ENCODE measurements at places on chromosomes 4 and X.

- DNase-seq, result no peak
These were observed 162.7 kb downstream of the FRAS1 start for GRCh38 chr4:78219825-78220224.

DNA sequence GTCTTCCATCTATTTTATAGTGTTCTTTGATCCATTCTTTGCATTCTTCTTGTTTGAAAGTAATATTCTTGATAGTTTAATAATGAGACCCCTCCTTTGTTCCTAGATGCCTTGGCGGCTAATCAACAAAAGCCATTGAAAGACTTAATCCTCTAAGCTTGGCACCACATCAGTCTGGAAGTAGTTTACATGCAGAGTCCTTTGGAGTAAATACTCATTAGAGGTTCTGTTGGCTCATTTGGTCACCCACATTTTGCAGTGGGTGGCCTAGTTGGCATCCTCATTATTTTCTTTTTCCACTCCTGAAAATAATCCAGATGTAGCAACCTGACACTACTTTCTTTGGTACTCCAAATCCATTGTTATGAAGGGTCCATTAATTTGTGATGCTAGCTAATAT lies 64.5 kb downstream of the DKK2 start:
- no peak for DNase-seq

DNA sequence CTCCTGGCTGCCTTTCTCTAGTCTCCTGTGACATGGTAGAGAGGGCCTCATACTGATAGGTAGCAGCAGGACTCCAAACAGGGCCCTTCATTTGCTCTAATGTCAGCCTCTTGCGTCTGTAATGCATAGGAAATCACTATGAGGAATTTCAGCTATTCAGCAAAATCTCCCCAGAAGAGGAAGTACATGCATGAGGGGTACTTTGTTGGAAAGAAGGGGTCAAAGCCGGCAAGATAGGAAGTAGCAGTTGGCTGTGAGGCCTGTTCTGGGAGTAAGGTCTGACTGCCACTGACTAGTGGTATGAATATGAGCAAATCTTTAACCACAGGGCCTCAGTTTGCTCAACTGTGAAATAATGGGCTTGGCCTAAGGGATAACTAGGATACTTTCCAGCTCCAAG lies 283.2 kb downstream of the ARHGAP10 start:
- DNase-seq, result no peak

- DNase-seq, result no peak
These were observed 111.6 kb downstream of the AFF2 start for GRCh38 chrX:148611993-148612392.

DNA sequence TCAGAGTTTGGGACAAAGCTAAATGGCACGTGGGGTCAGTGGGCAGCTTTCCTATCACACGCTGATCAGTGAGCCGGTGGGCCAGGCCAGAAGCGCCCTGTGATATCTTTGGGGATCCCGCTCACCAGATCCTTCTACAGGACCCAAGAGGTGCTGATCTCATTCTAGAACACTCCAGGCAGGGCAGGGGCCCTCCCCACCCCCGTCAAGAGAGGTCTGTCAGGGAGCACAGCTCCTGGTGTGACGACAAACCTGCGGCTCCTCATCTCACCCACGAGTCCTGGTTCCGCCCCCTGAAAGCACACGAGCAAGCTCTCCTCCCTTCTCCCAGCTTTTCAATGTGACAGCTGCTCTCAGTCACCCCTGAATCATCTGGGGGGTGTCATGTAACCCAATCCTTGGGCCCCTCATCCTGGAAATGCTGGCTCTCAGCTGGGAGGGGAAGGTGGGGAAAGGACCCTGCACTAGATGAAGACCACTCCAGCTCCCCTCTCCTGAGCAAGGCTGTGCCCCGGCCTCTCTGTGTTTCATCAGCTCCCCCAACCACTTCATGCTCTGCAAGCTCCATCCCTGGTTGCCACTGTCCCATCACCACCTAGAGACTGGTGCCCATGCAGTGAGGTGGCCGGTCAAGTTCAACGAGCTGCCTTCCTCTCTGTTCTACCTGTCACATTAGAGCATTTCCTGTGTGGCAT lies 4.6 kb downstream of the HCFC1 start:
- no peak for DNase-seq

DNA sequence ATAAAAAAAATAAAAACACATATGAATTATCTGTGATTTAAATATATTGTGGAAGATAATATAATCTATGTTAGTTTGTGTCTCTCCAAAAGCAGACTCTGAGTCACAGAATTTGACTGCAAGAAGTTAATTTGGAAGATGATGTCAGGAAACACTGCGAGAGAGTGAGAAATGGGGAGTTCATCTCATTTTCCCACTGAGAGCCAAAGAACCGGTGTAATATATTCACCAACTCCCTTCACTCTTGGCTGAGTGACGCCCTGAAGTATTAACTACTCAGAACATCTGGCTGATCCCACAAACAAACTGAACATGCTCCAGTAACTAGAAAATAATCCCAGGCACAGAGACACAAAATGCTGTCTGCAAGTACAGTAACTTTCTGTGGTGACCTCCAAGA lies 345.8 kb upstream of the SPANXN1 start:
- DNase-seq, result no peak

GRCh38 chr4:68905939-68906779 lies 45.4 kb downstream of the UGT2A3 start:
- DNase-seq, result no peak

GRCh38 chr4:100075486-100076270 lies 114.6 kb downstream of the DDIT4L start:
- DNase-seq, result no peak

DNA sequence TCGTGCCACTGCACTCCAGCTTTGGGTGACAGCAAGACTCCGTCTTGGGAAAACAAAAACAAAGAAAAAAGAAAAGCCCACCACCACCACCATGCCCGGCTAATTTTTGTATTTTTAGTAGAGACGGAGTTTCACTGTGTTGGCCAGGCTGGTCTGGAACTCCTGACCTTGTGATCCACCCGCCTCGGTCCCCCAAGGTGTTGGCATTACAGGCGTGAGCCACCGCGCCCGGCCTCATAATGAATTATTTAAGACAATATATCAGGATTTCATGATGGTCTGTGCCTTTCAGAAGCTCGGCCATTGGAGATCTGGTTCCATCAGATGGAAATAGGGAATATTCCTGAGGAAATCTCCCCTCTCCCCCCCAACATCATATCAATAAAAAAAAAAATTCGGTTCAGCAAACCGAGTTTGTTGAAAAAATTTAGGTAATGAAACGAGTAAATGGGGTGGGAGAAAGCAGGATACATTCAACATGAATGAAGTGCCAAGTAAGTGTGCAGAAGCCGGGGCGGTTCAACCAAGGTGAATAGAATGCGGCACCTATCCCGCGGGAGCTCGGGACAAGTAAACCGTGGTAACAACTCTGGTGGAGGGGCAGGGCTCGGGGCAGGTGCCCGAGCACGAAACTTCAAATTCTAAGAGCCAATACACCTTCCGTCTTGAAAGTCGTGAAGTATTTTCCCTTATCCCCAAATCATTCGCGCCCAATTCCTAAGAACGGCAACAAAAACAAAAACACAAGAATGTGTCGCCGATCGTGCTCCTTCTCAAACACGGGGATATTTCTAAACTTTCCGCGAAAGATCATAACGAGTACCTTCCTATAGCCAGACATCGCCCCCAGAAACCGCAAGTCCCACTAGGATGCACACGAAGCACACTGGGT lies 773 bp upstream of the TXLNG start:
- DNase-seq, result no peak

DNA sequence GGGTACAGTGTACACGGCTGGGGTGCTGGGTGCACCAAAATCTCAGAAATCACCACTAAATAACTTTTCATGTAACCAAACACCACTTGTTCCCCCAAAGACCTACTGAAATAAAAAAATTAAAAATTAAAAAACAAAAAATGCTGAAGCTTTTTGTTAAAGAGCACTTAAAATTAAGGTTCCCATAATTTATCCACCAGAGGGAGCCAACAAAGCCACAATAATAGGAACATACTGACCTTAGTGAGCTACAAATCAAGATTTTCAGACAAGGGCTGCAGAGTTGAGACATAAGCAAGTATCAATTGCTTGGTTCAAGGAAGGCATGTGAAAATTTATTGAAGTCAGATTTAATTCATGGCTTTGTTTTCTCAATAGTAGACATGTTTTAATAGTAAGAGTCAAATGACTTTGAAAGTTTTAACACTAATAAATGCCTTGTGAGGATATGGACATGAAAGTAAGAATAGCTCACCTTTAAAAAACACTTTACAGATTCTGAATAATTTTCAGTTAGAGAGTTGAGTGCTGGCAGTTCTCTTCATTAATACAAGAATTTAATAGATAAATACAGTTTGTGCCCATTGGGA lies 43.0 kb upstream of the SCOC start:
- peak; percentile 49 for DNase-seq

- no peak for DNase-seq
These were observed 47.7 kb downstream of the C4orf50 start for GRCh38 chr4:5970381-5971077.

DNA sequence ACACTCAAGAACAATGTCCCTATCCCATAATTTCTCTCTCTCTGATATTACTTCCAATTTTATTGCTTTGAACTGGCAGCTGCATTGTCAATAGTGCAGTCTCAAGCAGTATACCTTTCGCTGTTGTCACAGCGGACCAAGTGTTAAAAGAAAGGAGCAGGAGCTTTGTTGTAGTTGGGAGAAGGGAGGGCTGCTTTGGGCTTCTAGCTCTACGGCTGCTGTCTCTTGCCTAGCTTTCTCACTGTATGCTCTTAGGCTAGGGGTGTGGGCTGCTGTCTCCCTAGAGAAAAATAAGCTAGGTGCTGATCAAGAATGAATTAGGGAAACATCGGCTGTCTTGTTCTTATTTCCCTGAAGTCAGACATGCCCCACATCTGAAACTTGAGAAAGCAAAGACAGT lies 52.5 kb downstream of the TRPC5OS start:
- no peak for DNase-seq

DNA sequence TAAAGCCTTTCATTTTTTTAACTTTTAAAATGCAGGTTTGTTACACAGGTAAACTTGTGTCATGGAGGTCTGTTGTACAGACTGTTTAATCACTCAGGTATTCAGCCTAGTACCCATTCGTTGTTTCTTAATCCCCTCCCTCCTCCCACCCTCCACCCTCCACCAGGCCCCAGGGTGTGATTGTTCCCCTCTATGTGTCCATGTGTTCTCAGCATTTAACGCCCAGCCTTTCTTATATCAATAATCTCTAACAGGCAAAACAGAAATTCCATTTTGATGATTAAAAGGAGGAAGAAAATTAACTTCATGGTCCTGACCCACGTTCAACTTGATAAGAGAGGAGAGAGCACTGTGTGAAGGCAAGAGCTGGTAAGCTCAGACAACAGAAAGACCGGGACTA lies 75.1 kb downstream of the TSPAN5 start:
- no peak for DNase-seq

- DNase-seq, result peak; percentile 46
These were observed 108.7 kb upstream of the JADE1 start for GRCh38 chr4:128700659-128701350.

- DNase-seq, result no peak
These were observed 85.1 kb downstream of the PDLIM5 start for GRCh38 chr4:94536649-94537469.

DNA sequence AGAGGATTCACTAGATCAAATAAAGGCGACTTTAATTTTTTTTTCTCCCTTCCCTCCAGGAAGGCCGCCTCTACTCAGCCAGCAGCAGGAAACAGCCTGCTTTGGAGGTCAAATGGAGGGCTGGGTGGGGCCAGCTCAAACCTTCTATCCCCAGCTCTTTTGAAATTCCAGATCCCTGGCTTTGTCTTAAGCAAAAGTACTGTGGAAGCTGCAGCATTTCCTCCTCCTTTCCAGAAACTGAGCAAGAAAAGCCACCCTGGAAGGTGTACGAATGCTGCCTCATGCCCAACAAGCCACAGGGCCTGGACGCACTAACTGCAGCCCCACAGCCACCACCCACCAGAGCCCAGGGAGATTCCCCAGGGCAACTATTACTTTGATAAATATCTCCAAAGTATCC lies 55.1 kb upstream of the ZCCHC13 start:
- DNase-seq, result no peak

- peak; percentile 13 for DNase-seq
These were observed 38.7 kb downstream of the KDM5C start for GRCh38 chrX:53186351-53186750.

DNA sequence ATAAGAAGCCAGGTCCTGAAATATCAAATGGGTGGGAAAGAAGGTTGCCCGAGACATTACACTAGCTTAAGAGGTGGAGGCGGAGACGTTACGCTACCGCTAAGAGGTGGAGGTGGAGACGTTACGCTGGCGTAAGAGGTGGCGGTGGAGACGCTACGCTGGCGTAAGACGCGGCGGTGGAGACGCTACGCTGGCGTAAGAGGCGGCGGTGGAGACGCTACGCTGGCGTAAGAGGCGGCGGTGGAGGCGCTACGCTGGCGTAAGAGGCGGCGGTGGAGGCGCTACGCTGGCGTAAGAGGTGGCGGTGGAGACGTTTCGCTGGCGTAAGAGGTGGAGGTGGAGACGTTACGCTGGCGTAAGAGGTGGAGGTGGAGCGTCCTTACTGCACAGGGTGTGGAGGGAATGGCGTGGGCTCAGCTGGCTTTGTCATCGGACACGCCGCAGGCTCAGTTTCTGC lies 12.8 kb downstream of the CYP4V2 start:
- peak; percentile 51 for DNase-seq

DNA sequence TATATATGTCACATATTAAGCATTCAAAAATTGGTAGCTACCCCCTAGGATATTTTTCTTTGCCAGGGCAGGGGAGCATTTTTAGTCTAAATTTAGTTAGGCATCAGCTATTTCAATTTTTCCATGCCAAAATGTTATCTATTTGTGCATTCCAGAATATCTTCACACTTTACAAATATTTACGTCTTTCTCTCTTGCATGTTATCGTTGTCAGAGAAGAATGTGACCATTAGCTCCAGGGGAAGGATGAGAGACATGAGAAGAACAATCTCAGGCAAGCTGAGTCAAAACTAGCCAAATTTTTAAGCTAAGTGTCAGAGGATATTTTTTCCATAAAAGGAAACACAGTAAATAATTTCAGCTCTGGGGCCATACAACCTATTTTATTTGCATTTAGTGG lies 885.0 kb upstream of the EPHA5 start:
- DNase-seq, result peak; percentile 98

- DNase-seq, result no peak
These were observed 277.7 kb downstream of the TMA16 start for GRCh38 chr4:163772238-163772637.

- no peak for DNase-seq
These were observed 5.5 kb upstream of the XIAP start for GRCh38 chrX:123854329-123854728.

DNA sequence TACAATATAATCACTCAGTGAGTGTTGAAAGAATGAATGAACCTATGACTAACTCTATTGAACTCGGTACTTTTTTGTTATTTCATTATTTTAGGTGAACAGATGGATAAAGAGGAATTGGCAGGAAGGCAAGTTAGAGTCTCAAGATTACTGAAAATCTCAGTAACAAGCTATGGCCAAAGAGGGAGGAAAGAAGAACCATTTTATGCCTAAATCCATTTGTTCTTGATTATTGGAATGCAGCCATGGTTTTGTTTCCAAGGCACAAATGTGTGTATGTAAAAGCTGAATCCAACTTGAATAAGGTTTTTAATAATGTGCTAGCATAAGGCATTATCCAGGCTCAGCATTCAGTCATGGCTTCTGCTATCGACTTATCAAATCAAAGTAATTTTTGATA lies 196.4 kb downstream of the DTHD1 start:
- no peak for DNase-seq

- DNase-seq, result no peak
These were observed 6.3 kb downstream of the HPGDS start for GRCh38 chr4:94336303-94336702.

Measured in fibroblast of skin of scalp (primary cell).